ENCODE measurements at places on chromosomes 1 and 21.
A peak's percentile ranks its signal among the peaks of the same experiment; 100 is the strongest.

DNA sequence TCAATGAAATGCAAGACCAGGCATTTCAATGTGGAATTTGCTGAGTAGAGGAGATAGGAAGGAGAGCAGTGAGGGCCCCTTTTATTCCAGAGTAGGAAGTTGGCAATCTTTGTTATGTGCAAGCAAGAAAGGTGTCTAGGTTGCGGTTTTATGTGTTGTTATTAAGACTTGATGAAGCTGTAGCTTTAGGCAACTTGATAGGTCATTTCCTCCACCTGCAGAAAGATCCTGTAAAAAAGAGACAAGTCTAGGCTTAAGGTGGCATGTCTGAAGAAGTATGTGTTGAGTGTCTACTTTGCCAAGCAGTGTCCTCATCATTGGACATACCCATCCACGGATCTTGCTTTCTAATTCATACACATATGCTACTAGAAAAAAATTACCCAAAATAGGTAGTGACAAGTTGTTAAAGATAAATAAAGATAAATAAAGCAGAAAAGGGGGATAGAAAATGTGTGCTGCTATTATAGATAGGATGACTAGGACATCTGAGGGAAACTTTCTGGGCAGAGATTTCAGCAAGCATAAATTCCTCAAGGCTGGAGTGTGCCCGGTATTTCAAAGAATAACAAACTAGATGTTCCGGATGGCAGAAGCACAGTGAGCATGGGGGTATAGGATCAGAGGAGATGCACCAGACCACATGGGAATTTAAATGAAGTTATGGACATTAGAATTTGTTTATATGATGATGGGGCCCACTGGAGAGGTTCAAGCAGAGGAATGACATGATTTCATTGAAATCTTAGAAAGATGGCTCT, 335.0 kb downstream of the TGFB2 start:
- no peak overlapping the region for H3K27ac ChIP-seq
- no peak overlapping the region for H3K4me3 ChIP-seq
- no peaks in the 10 kb centered on the region for H3K36me3 ChIP-seq
- H3K4me1 ChIP-seq, result no peaks in the 10 kb centered on the region

- no peaks in the 10 kb centered on the region for H3K36me3 ChIP-seq
- H3K4me3 ChIP-seq, result no peak overlapping the region
- no peaks in the 10 kb centered on the region for H3K27me3 ChIP-seq
- peaks cover 4% of the 10 kb centered on the region for H3K4me1 ChIP-seq
Observed at GRCh38 chr1:164748253-164748899, 189.4 kb downstream of the PBX1 start.

DNA sequence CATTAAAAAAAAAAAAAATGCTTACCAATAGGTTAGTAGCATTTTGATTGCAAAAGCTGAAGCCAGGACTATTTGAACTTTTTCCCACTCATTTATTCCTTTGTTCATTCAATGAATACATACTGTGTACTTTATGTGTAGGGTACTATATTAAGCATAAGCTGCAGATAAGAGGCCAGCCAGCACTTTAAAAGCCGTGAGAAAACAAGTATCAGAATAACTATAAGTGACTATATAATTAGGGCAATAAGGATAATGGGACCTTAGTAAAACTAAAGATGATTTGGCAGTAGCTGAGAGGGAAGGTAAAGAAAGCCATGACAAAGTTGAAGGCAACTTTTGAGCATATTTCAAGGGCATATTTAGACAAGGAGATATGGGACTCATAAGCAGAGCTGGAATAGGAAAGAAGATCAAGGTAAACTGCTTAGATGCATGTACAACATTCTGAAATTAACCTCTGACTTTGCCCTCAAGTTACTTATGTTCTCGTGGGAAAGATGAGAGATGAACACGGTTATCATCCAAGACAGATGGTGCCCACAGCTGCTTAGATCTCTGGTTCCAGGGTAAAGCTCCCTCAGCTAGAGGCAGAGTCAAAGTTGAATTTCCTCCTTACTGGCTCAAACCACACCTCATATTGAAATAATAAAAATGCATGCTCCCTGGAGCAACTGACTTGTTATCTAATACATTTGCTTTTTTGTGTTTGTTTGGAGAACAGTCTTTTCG, 44.0 kb upstream of the FMO2 start:
- H3K4me1 ChIP-seq, result no peaks in the 10 kb centered on the region
- no peak for DNase-seq
- H3K27ac ChIP-seq, result no peak overlapping the region
- H3K4me3 ChIP-seq, result no peak overlapping the region
- no peaks in the 10 kb centered on the region for H3K36me3 ChIP-seq

- no peaks in the 10 kb centered on the region for H3K27me3 ChIP-seq
- H3K27ac ChIP-seq, result peak overlapping the region; percentile 72
- peak; percentile 56 for DNase-seq
- no peaks in the 10 kb centered on the region for H3K36me3 ChIP-seq
- H3K4me3 ChIP-seq, result no peak overlapping the region
Observed at GRCh38 chr1:14137411-14138134, 437.6 kb downstream of the PRDM2 start.

DNA sequence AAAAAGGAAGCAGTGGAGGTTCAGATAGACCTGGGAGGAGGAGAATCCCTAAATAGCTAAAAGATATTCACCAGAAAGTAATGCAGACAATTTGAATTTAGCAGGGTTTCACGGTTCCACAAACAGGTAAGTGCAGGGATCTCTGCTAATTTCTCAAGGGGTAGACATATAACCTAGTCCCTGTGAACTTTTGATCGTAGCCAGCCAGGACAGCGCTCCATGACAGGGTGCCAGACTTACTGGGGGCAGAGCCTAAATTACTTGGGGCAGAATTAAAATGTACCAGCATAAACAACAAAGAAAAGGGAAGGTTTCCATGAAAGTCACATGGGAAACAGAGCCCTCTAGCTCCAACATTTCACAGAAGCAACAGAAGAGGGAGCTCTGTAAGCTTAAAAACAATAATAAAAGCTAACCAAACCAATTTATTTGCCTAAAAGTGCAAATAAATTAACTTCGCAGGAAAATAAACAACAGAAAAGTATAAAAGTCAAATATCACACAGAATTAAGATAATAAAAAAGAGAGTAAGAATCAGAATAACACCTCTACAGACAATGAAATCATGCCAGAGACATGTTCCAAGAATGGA, 198.3 kb downstream of the DUSP10 start:
- H3K27ac ChIP-seq, result no peak overlapping the region
- H3K36me3 ChIP-seq, result no peaks in the 10 kb centered on the region
- peaks cover 5% of the 10 kb centered on the region for H3K4me1 ChIP-seq
- peak; percentile 60 for DNase-seq

GRCh38 chr1:160083968-160084770, 2.8 kb downstream of the KCNJ9 start:
- no peak overlapping the region for H3K27ac ChIP-seq
- H3K27me3 ChIP-seq, result peaks cover 28% of the 10 kb centered on the region
- no peaks in the 10 kb centered on the region for H3K36me3 ChIP-seq
- peak; percentile 84 for DNase-seq

DNA sequence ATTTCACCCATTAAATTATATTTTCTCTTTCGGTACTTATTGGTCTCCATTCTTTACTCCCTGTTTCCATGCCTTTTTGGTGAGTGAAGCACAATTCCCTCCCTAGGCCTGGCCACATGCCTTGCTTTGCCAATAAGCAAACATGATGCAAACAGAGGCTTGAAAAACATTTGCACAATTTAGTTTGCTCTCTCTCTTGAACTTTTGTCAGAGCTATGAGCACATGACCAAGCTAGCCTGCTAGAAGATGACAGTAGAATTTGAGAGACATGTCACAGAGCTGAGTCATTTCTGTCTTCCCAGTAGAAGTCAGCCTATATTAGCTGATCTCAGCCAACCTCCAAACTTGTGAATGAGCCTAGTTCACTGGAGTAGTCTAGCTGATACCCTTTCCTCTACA, 24.6 kb downstream of the ANGPTL3 start:
- DNase-seq, result peak; percentile 73
- peaks cover 7% of the 10 kb centered on the region for H3K4me1 ChIP-seq
- H3K36me3 ChIP-seq, result no peaks in the 10 kb centered on the region
- no peak overlapping the region for H3K4me3 ChIP-seq
- H3K27me3 ChIP-seq, result no peaks in the 10 kb centered on the region

GRCh38 chr1:184359909-184360308, 26.9 kb upstream of the C1orf21 start:
- H3K27ac ChIP-seq, result no peak overlapping the region
- H3K36me3 ChIP-seq, result no peaks in the 10 kb centered on the region
- H3K27me3 ChIP-seq, result 0 out of 2 replicates have a peak, but pooled peaks cover 3% of the 10 kb centered on the region

DNA sequence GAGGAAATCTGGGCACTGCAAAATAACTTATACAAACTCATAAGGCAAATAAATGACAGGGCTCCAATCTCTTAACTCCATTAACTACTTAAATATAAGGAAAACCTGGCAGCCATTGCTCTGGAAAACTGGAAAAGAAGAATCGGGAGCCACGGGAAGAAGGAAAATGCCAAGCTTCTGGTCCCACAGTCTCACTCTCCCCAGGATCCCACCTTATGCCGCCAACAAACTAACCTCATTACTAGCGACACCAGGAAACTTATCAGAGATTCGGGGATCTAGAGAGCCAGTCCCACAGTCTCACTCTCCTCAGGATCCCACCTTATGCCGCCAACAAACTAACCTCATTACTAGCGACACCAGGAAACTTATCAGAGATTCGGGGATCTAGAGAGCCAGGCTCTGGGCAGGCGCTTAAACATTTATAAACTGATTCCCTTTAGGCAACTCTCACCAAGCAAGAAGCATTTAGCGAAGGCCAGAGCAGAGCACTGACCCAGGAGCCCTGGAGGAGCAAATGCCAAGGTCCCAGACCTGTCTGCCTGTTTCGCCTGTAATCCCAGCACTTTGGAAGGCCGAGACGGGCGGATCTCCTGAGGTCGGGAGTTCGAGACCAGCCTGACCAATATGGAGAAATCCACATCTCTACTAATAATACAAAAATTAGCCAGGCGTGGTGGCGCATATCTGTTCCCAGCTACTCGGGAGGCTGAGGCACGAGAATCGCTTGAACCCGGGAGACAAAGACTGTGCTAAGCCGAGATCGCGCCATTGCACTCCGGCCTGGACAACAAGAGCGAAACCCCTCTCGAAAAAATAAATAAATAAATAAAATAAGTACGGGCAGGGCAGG, 720 bp downstream of the PSMB2 start:
- peak overlapping the region; percentile 79 for H3K27ac ChIP-seq
- no peaks in the 10 kb centered on the region for H3K27me3 ChIP-seq
- peak; percentile 10 for DNase-seq
- H3K4me1 ChIP-seq, result peaks cover 25% of the 10 kb centered on the region

DNA sequence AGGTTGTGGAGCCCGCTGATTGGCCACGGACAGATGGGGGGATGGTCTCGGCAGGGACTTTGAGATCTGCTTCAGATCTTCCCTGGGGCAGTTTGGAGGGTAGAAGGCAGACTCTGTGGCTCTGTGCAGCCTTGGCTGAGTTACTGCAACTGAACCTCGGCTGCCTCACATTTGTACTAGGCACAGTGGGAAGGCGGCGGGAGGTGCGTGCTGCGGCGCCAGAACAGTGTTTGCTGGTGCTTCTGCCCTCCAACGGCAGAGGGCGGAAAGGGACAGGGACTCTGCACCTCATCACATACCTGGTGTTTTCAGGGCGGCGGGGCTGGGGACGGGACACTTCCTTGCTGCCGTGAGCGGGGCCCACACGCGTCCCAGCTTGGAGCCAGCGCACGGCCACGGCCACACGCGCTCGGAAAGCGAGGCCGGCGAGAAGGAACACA, 26.2 kb downstream of the SLC66A1 start:
- no peaks in the 10 kb centered on the region for H3K27me3 ChIP-seq
- peaks cover 29% of the 10 kb centered on the region for H3K4me1 ChIP-seq

- no peaks in the 10 kb centered on the region for H3K36me3 ChIP-seq
- H3K27ac ChIP-seq, result no peak overlapping the region
- H3K4me1 ChIP-seq, result no peaks in the 10 kb centered on the region
- H3K4me3 ChIP-seq, result no peak overlapping the region
Observed at GRCh38 chr1:192792628-192793027, 16.2 kb upstream of the RGS2 start.

DNA sequence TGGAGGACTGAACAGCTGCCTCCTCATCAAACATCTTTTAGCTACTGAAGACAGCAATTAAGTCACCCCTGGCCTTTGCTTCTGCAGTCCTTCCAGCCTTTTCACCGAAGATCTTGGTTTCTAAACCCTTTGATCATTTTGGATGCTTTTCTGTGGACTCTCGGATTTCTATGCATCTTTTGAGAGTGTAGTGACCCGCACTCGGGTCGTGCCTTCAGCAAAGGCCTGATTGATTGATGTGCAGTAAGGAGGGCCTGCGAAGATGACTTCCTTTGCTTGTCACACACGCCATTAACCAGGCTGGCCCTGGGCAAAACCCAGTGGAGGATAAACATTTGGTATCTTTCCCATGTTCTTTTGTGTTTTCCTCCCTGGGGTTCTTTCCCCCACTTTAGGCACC, 157.5 kb upstream of the CD34 start:
- H3K4me1 ChIP-seq, result no peaks in the 10 kb centered on the region
- no peak for DNase-seq
- H3K4me3 ChIP-seq, result no peak overlapping the region
- H3K27ac ChIP-seq, result no peak overlapping the region
- no peaks in the 10 kb centered on the region for H3K27me3 ChIP-seq

DNA sequence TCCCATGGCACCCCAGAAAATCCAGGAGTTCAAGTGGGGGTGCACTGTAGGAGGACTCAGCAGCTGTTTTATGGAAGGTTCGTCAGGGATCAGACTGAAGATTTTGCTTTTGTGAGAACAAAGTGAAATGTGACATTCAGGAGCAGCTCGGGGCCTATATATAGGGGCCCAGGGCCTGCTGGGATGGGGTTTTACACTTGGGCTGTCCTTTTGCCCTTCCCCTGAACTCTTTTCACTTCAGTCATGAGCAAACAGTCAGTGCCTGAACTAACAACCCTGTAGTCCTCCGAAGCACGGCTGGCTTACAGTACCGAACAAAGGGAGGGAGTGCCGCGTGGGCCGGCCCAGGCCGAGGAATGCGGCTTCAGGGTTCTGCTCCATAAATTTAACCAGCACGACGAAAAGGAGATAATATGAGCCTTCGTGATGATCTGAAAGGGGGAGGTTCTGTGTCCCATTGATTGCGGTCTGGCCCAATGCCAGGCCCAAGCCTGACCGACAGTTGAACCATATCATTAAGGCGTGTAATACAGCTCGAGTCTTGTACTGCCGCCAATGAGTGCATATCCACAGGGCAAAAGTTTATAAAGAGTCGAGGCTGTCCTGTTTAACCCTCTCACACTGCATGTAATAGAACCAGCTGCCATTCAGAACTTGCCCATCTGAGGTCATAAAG, 139.9 kb downstream of the DHRS3 start:
- H3K4me3 ChIP-seq, result peak overlapping the region; percentile 37
- peak overlapping the region; percentile 96 for H3K27ac ChIP-seq
- peaks cover 74% of the 10 kb centered on the region for H3K4me1 ChIP-seq
- peak; percentile 98 for DNase-seq

GRCh38 chr1:208980605-208981004, 602.9 kb upstream of the CAMK1G start:
- peak; percentile 69 for DNase-seq
- H3K4me1 ChIP-seq, result peaks cover 57% of the 10 kb centered on the region
- no peaks in the 10 kb centered on the region for H3K27me3 ChIP-seq
- H3K36me3 ChIP-seq, result no peaks in the 10 kb centered on the region

- H3K4me1 ChIP-seq, result no peaks in the 10 kb centered on the region
- peaks cover 20% of the 10 kb centered on the region for H3K36me3 ChIP-seq
- no peak overlapping the region for H3K27ac ChIP-seq
- no peaks in the 10 kb centered on the region for H3K27me3 ChIP-seq
Observed at GRCh38 chr1:173853074-173853473, 14.7 kb downstream of the GAS5 start.

All from PC-3 (cell line).